ENCODE measurements at places on chromosomes 5 and 9. TPM values are rescaled to one million over a fixed set of nuclear protein-coding genes. Genes with fewer than 3 reads are reported as not detected.

DNA sequence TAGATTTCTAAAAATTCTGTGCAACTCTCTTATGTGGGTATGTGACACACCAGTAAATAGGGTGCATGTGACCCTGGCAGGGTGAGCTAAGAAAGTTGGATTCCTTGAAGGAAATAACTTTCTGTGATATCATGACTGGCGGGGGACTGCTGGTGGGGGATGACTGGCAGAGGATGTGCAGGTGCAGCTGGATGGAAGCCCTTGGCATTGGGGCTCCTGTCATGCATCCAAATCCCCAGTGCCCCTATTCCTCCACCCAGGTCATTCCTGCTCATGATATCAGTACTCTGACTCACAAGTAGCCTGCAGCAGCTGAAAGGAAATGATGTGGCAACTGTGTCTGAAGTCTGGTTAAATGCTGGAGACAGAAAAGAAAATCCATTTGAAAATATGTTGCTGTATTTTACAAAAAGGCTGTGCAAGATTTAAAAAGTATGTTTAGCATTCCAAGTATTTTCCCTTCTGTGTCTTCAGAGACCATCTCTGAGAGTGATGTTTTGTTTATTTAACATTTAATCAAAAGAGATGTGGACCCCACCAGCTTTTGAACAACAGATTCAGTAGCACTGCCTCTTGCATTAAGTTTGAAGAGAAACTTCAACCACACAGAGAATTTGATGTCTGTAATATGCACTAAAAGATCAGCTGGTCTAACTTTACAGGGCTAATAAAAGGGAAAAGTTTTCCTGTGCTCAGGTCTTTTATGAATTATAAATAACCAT, 17.9 kb upstream of the ZSWIM6 start:
- no peak for DNase-seq

DNA sequence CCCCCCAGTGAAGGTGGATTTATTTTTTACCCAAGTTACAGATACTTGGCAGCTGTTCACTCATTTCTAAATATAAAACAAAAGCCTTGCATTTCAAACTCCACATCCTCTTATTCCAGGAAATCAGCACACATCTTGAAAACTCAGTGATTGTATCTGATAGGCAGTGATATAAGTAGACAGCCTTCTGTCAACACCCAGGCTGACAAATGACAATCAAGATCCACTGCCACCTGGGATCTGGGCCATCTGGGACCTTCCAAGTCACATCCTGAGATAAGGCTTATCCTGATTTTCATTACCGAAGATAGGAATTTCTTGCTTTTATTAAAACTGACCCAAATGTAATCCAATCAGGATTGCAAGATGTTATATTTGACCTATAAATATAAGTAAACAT, 201.3 kb upstream of the PUM3 start:
- DNase-seq, result no peak

GRCh38 chr5:89299998-89300397, 417.0 kb upstream of the MEF2C start:
- DNase-seq, result no peak

GRCh38 chr9:75142202-75142601, 53.9 kb downstream of the OSTF1 start:
- peak; percentile 68 for DNase-seq

- DNase-seq, result no peak
Observed at GRCh38 chr9:82192211-82192610, 203.6 kb downstream of the SPATA31D1 start.

- no peak for DNase-seq
Observed at GRCh38 chr9:93097511-93098201, 1.6 kb downstream of the CARD19 start.

GRCh38 chr5:101045689-101046088, 142.6 kb upstream of the ST8SIA4 start:
- DNase-seq, result no peak

DNA sequence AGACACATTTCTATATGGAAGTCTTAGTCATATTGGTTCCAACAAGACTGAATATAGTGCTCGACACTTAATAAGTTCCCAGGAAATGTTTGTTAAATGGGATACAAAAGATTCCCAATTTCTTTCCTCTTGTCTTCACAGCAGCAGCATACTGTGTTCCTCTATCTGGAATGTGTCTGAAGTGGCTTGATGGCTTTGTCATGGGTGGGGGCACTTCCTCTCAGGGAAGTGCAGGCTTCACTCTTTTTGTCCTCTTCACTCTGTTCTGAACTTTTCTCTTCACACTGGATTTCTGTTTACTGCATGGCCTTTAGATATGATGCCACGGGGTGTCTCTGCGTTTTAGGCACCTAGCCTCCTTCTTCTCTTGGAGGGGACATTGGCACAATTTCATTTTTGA, 127.7 kb upstream of the C9orf72 start:
- no peak for DNase-seq

- no peak for DNase-seq
Observed at GRCh38 chr9:76637416-76637815, 126.8 kb upstream of the PCA3 start.

GRCh38 chr5:73763300-73764032, 137.5 kb downstream of the ARHGEF28 start:
- no peak for DNase-seq

- no peak for DNase-seq
Observed at GRCh38 chr9:127013597-127013996, 99.0 kb downstream of the RALGPS1 start.

- DNase-seq, result no peak
Observed at GRCh38 chr9:130183133-130183762, 11.0 kb downstream of the NCS1 start.

GRCh38 chr5:67377631-67378030, 181.0 kb upstream of the CD180 start:
- no peak for DNase-seq

- no peak for DNase-seq
Observed at GRCh38 chr9:132525308-132526023, 56.9 kb upstream of the BARHL1 start.

DNA sequence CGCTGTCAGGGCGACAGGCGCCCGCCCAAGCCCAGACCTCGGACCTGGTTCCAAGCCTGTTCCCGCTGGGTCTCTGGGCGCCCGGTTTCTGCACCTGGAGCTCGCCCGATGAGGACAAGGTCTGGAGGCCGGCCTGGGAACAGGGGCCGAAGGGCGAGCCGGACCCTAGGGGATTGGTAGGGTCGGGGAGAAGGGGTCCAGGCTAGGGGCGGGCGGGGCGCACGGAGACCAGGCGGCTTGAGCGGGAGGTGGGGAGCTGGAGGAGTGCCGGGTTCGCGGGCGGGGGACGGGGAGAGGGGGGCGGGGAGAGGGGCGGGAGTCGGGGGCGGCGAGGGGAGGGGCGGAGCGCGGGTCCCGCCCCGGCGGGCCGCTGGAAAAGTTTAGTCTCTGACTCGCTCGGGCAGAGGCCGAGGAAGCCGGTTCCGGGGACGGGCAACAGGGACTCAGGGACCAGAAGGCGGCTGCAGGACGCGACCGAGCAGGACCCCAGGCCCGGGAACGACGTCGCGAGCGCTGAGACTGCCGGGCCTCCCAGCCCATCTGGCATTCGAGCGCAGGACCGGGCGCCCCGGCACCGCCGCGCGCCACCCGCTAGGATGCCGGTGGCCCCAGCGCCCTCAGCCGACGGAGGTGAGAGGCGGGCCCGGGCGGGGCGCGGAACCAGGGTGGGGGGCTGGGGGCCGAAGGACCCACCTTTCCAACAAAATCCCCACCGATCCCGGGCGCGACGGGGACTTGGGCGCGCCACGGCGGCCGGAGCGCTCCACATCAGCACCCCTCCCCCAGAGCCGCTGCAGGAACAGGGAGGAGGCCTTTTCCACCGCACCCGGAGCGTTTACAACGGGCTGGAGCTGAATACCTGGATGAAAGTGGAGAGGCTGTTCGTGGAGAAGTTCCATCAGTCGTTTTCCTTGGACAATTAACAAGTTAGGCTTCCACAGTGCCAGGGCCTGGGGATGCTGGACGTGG, at the start of gene S1PR3:
Gene S1PR3, plus strand, starts transcription at position 403 of the 969 bp plus-strand sequence. CDS start 9,733 bp downstream, outside the sequence.
- peak; percentile 29 for DNase-seq

DNA sequence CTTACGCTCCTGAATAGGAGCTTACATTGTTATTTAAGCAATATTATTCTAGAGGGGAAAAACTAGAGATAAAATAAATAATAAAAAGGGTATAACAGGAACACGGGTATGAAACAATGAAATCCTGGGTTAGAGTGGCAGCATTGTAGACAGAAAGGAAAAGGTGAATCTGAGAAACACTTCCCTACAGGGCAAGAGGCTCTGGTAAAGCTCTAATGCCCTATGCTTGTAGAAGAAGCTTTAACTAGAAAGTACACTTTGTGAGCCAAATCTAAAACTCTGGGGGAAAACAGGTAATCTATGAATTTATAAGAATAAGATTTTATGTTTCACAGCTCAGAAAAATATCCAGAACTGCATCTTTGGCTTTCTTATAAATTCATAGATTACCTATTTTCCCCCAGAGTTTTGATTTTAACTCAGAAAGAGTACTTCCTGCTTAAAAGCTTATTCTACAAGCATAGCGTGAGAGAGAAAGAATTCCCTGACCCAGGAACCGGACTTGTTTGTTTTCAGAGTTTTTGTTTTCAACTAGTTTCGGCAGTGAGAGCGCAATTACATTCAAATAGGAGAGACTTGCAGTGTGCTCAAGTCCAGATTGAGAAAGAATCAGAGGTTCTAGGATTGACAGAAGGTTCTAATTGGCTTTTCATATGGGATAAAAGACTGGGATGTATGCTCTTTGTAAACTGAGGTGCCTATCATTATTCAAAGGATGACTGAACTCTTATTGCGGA, 651.0 kb upstream of the RORB start:
- DNase-seq, result no peak

- DNase-seq, result no peak
Observed at GRCh38 chr5:9956725-9957124, 293.0 kb downstream of the ATPSCKMT start.

- no peak for DNase-seq
Observed at GRCh38 chr9:21326526-21327139, 8.6 kb downstream of the KLHL9 start.

DNA sequence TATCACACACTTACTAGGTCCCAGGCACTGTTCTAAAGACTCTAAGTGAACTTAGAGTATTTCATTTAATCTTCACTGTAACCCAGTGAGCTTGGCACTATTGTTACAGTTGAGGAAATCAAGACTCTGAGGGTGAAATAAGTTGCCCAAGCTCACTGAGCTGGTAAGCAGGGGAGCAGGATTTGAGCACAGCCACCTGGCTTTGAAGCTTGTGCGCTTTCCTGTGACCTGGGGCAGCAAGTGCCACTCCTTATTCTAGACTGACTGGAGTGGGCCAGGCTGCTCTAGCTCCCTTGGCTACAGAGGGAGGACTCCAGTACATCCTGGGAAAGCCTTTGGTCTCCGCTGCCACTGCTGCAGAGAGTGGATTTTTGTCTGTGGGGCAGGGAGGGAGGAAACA, 50.0 kb downstream of the RGS3 start:
- no peak for DNase-seq

- no peak for DNase-seq
Observed at GRCh38 chr5:177374211-177374610, 10.0 kb upstream of the SLC34A1 start.

- no peak for DNase-seq
Observed at GRCh38 chr5:56490971-56491468, 257.9 kb upstream of the ANKRD55 start.

GRCh38 chr5:124433170-124433569, 313.3 kb downstream of the ZNF608 start:
- DNase-seq, result no peak

DNA sequence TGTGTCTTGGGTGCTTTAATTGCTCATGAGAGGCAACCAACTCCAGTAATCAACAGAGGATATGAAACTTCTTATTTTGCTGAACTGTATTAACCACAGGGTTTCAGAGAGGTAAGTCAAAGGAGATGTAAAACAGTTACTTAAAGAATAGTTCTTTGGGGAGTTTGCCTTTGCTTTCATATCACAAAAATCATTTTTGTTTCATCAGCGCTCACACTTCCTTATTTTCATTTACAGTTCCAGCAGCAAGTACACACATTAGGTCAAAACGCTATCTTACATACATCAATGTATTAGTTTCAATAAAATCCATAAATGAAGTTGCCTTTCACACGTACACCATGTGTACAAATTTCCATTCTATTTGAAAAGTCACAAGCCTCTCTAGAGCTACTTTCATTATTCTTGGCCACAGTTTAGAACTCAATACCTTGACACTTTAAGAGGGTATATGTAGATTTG, 50.1 kb downstream of the ST8SIA4 start:
- no peak for DNase-seq

DNA sequence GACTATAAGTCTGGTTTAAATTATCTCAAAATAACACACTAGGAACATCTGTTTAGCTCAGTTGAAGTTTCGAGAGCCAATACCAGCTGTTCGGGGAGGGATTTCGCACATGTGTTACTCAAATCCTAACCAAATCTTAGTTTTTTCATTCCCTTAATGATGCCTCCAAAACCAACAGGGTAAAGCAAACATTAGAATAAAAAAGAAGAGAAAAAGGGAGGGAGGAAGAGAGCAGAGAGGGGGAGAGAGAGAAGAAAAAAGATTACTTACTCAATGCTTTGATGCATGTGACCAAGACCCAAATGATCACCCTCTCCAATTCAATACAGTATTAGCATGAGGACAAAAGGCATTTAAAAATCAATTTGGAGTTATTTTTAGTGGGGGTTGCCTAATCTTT, 86.0 kb upstream of the NR5A1 start:
- DNase-seq, result no peak

GRCh38 chr9:130444565-130445221, at the start of gene ASS1:
Gene ASS1, plus strand, starts transcription at chr9:130444961. Its CDS starts 7,268 bp downstream, at chr9:130452229.
- DNase-seq, result peak; percentile 51

DNA sequence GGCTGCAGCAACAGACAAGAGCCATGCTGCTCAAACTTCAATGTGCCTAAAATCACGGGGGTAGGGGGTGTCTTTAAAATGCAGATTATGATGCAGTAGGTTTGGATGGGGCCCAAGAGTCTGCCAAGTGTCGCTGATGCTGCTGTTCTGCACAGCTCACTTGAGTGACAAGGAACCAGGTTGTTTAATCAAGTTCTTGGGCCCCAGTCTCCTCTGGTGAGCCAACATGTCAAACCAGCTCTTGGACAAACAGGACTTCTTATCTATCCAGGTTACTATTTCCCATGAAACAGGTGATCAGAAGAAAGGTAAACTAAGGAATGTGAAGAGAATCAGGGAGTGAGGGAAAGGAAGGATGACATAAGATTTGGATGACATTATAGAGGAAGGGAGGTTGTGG, 78.0 kb downstream of the APBA1 start:
- DNase-seq, result no peak

SLC36A2 gene
- not detected for total RNA-seq

CBY3 gene
- total RNA-seq, result 0.59 TPM

SETD9 gene
- 8.2 TPM for total RNA-seq

SHB gene
- 1.1 TPM for total RNA-seq

FOCAD gene
- total RNA-seq, result 37.7 TPM

LEAP2 gene
- total RNA-seq, result 2.7 TPM

MTAP gene
- 63.7 TPM for total RNA-seq

GOLGA1 gene
- total RNA-seq, result 13.5 TPM

PCDHA9 gene
- total RNA-seq, result not detected

SPINK5 gene
- total RNA-seq, result not detected

FIBCD1 gene
- not detected for total RNA-seq

SKP2 gene
- total RNA-seq, result 43.5 TPM

CD72 gene
- 11.4 TPM for total RNA-seq

DMRT3 gene
- not detected for total RNA-seq

TMEM8B gene
- total RNA-seq, result 1.2 TPM

SPATA31C1 gene
- total RNA-seq, result not detected

CAAP1 gene
- total RNA-seq, result 18.1 TPM
